ENCODE measurements at places on chromosomes 7 and 10. TPM values are rescaled to one million over a fixed set of nuclear protein-coding genes. Genes with fewer than 3 reads are reported as not detected.
A peak's percentile ranks its signal among the peaks of the same experiment; 100 is the strongest.

Gene MMRN2
- 1.4 TPM for total RNA-seq

Gene TFR2
- total RNA-seq: 2.3 TPM

DNA sequence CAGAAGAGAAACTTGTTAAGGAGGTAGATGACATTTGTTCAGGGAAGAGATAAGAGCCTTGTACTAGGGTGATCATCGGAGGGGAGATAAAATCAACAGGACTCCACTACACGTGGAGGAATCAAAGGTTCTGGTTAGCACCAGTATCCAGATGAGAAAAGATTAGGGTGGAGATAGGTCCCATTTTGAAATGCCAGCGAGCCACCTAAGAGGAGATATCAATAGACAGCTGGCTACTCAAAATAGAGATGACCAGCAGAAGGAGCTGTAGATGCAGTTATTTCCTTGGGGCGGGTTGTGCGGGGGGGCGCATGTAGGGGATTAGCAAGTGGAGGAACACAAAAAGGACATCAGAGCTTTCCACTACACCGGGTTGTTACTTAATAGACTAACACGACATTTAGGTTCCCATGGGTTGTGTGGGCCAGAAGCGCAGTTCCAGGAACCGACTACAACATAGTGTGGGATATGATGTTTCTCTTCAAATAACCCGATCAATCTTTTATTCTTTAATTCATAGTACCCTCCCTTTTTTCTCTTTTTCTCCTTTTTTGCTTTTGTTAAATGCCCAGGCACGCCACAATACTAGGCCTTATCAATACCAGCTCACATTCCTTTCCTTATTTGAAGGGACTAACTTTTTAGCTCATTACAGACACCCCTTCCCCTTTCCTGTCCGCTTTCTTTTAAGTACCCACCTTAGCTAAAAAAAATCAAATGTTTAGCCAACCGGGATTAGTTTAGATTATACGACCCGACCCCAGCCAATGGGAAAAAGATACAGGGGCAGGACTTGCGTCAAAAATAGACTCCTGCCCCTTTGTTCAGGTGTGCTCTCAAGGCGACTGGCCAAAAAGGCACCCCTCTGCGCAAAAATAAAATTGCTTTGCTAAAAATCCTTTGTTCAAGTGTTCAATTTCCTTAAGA is 2.0 kb upstream of the KIF11 start:
- peak; percentile 71 for DNase-seq
- H3K4me1 ChIP-seq: no peaks in the 10 kb centered on the region
- peak overlapping the region; percentile 36 for H3K27ac ChIP-seq
- H3K4me3 ChIP-seq: peak overlapping the region; percentile 71
- H3K36me3 ChIP-seq: no peaks in the 10 kb centered on the region

DNA sequence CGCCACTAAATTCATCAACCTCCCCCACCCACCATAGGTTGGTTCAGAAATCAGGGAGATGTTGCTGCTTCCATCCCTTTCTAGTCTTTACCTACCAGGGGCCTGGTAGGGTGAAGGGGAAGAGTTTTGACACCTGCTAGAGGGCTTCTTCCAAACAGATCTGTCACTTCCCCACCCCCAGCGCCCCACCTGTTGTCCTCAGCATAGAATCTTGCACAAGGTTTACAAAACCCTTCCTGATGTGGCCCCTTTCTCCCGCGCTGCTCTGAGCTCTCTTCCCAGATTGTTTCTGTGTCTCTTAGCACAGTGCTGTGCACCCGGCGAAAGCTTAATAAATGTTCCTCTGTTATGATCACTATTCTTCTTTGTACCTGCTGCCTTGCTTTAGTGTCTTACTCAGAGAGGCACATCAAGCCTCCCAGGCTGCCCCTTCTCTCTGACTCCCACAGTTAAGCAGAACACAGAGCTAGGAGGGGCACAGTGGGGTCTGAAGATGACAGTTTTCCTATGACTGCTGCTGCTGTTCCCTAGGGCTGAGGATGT is 11.2 kb upstream of the C10orf95 start:
- peak overlapping the region; percentile 54 for H3K4me3 ChIP-seq
- DNase-seq: no peak
- no peak overlapping the region for H3K27ac ChIP-seq
- H3K4me1 ChIP-seq: peaks cover 3% of the 10 kb centered on the region

Gene WIPF3
- total RNA-seq: 11.8 TPM

Gene ENTPD1
- total RNA-seq: 1.9 TPM

- H3K27me3 ChIP-seq: no peaks in the 10 kb centered on the region
- H3K27ac ChIP-seq: no peak overlapping the region
- no peak overlapping the region for H3K4me3 ChIP-seq
- DNase-seq: peak; percentile 66
These were observed 140.4 kb upstream of the AUTS2 start for GRCh38 chr7:69457595-69458504.

GRCh38 chr10:15208221-15208620 is 39.7 kb upstream of the NMT2 start:
- H3K27me3 ChIP-seq: no peaks in the 10 kb centered on the region
- DNase-seq: no peak
- H3K27ac ChIP-seq: no peak overlapping the region

- DNase-seq: no peak
- H3K4me1 ChIP-seq: peaks cover 12% of the 10 kb centered on the region
- H3K27me3 ChIP-seq: no peaks in the 10 kb centered on the region
- peaks cover 32% of the 10 kb centered on the region for H3K36me3 ChIP-seq
These were observed 3.2 kb upstream of the ZNF775 start for GRCh38 chr7:150375662-150376521.

GRCh38 chr7:111953611-111954010 is 252.6 kb downstream of the DOCK4 start:
- H3K4me1 ChIP-seq: no peaks in the 10 kb centered on the region
- H3K36me3 ChIP-seq: peaks cover 2% of the 10 kb centered on the region
- no peak overlapping the region for H3K27ac ChIP-seq
- DNase-seq: no peak
- H3K4me3 ChIP-seq: no peak overlapping the region

- no peak overlapping the region for H3K4me3 ChIP-seq
- no peak for DNase-seq
- H3K27ac ChIP-seq: no peak overlapping the region
These were observed 60.0 kb downstream of the EVX1 start for GRCh38 chr7:27302590-27302989.
